ENCODE measurements at places on chromosomes 6 and 20.

GRCh38 chr20:21083825-21084325 lies 22.3 kb downstream of the LINC00237 start:
- DNase-seq, result no peak

DNA sequence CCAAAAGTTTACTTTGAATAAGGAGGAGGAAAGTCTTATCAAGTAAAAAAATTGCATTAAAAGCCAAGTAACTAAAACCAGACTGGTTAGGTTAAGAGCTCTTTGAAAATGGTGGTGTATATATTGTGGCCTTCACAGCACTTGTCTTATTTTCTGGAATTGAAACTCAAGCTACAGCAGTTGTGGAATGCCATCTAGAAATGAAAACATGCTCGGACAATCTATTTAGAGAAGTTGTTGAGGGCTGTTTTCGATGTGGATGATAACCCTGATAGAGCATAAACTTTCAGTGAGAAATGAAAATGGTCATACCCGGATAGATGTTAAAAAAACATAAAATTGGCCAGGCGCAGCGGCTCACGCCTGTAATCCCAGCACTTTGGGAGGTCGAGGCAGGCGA lies 47.0 kb downstream of the ARID1B start:
- no peak for DNase-seq

DNA sequence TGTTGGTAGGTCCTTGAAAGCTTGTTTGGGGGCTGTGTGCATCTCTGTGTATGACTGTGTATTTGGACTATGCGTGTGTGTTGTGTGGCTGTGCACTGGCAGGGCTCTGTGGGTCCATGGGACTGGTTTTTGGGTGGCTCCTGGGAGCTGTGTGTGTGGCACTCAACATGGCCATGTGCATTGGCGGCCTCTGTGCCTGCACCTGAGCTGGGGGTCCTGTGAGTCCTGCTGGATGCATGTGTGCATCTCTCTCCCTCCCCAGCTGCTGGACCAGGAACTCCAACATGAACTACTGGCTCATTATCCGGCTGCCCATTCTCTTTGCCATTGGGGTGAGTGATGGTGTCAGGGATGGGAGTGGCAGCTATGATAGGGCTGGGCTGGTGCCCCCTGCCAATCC lies 30.1 kb downstream of the GLP1R start:
- DNase-seq, result no peak

DNA sequence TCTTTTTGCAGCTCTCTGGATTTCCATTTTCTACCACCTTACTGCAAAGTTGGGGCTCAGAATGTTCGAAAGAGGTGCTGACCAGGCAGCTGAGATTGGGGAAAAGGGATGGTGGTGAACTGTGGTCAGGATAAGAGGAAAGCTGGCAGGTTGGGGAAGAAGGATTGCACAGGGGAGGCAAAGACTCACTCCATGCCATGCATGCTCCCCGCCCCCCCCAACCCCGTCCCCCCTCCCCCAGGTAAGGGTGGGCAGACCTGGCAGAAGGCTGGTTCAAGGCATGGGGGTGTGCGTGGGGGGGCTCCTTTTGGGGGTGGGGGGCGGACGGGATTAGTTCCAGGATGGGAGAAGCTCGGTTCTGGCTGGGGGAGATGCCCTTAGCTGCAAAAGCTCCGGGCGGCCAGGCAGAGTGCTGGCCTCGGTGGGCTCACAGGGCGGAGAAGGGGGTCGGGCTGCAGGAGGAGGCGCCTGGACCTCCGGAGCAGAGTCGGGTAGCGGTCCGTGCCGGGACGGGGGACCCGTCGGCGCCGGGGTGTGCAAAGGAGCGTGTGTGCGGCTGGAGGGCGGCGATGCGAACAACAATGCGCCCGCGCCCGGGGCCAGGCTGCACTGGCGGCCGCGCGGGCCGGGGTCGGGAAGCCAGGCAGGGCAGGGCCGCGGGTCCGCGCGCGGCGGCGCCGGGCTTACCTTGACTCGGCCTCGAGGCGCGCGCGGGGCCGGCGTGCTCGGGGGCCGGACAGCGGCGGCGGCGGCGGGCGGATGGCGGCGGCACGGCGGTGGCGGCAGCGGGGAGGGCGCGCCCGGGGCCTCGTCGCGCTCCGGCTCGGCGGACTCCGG lies 880 bp downstream of the ADNP start:
- DNase-seq, result peak; percentile 11

- DNase-seq, result no peak
These were observed 3.5 kb downstream of the MMP24OS start for GRCh38 chr20:35274172-35275092.

DNA sequence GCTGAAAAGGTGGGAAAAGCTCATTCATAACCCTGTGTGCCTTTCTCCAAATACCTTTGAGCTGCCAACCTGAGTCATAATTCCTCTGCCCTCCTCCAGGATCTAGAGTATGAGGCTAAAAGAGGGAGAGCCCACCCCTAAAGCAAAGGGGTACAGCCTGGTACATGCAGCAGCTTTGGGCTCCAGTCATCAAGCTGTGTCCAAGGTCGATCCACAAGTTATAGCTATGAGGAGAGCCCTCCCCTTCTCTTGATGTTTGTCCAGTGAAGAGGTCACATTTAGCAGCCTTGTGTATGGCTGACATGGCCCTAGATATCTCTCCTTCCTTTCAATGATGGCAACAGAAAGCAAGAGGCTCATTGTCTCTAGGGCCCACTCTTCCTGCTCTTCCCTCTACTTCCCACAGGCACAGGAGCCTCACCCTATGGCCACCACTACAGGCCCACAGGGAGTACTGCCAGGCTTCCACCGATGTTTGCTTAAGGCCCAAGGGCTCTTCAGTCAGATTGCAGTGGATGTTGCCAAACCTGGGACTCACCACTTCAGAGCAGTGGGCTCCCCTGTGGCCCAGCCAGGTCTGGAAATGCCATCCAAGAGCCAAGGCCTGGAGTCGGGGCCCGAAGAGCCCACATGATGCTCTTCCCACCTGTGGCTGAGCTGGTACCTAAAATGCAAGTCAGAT lies 176.8 kb downstream of the CD83 start:
- no peak for DNase-seq

GRCh38 chr20:24784607-24785006 lies 164.5 kb upstream of the CST7 start:
- no peak for DNase-seq

- peak; percentile 13 for DNase-seq
These were observed 2.0 kb downstream of the TSHZ2 start for GRCh38 chr20:52974179-52974594.

DNA sequence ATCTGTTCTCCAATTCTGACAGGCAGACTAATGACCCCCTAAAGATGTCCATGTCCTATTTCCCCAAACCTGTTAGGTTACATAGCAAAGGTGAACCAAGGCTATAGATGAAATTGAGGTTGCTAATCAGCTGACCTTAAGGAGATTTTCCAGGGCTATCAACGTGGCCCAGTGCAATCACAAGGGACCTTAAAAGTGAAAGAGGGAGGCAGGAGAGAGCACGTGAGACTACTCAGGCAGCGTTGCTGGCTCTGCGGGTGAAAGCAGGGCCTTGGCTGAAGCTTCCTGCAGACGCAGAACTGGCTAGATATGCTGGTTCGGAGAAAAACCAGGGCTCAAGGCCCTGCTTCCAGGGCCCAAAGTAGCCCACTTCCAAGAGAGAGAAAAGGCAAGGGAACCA lies 78.7 kb downstream of the NCOA7 start:
- no peak for DNase-seq

- DNase-seq, result no peak
These were observed 211.6 kb upstream of the FOXQ1 start for GRCh38 chr6:1100269-1100668.

DNA sequence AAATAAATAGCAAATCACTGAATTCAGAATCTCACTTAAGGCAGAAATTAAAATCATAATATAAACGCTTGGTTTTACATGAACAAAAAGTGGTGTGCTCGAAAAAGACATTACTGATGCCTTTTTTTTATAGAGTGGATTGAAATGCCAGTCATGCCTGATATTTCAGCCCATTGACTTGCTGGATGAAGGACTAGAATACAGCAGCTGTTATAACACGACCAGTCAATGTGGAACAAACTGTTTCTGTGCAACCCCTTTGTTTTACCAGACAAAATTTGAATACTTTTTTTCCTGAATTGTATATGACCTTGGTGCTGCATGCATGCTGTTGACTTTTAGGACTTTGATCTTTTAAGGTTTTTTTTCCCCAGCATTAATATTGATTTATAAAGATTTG lies 150.0 kb downstream of the QKI start:
- DNase-seq, result no peak

- no peak for DNase-seq
These were observed 71.2 kb upstream of the EMILIN3 start for GRCh38 chr20:41437836-41438235.

All from activated T-helper 1 cell treated with anti-CD3 and anti-CD28 coated beads, Interleukin-12 subunit alpha, Interleukin-12 subunit beta, Interleukin-2, Interleukin-4 antibody, amounts not matched to agents 30 ng/mL and 10 ng/mL and 1 ng/mL, durations not matched to agents 14 hours and 24 hours and 36 hours (primary cell).